NCI-H524 treated with DMSO at 0.1 percent for 48 hours (cell line): ENCODE measurements at places on chromosomes 16 and 17.
A peak's percentile ranks its signal among the peaks of the same experiment; 100 is the strongest.

- no peak for DNase-seq
These were observed 25.8 kb downstream of the PEMT start for GRCh38 chr17:17565471-17566339.

DNA sequence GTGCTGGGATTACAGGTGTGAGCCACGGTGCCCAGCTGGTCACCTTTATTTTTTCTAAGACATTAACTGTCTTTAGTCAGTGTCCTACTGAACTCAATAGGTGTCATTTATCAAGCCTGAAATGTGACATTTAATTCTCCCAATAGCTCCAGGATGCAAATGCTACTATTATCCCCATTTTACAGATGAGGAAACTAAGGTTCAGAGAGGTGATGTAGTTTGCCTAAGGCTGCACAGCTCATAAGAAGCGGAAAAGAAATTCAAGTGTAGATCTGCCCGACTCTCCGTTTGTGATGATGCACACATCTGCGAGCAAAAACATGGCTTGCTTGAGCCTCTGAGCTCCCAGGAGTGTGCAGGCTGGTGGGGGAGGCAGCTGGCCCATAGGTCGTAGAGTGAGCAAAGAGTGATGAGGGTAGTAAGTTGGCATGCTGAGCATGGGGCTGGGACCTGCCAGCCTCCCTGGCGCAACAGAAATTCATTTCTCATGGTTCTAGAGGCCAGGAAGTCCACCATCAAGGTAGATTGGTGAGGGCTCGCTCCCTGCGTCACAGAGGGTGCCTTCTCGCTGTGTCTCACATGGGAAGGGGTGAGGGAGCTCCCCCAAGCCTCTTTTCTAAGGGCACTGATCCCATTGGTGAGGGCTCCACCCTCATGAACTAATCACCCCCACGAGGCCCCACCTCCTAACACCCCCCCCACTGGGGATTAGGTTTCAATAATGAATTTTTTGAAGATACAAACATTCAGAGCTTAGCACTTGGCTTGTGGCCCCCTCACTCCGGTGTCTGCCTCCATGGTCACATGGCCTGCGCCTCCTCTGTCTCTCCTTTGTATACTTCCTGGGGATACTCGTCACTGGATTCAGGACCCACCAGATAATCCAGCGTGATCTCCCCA is 141.5 kb upstream of the PLCG2 start:
- no peak for DNase-seq

- no peak for DNase-seq
These were observed 204.8 kb downstream of the MRTFB start for GRCh38 chr16:14275934-14276333.

- DNase-seq = no peak
These were observed 8.9 kb downstream of the RHBDF2 start for GRCh38 chr17:76492123-76492988.

GRCh38 chr16:4414187-4414917 is 2.0 kb downstream of the CORO7 start:
- no peak for DNase-seq

DNA sequence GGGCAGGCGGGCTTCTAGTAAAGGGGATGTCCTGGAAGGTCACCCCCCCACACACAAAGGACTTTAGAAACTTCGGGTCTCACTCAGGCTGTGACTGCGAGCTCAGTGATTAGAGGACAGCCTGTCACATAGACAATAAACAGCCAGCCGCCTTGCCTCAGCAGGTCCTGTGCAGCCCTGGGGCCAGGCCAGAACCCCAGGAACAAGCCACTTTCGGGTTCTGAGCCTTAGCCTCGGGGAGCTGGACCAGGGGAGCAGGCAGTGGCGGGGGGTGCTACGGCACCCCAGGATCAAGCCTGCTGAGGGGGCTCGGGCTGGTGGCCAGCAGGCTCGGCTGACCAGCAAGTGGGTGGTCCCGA is 1.1 kb downstream of the GAS7 start:
- no peak for DNase-seq

GRCh38 chr16:2226245-2226793 is 2.9 kb downstream of the E4F1 start:
- no peak for DNase-seq

DNA sequence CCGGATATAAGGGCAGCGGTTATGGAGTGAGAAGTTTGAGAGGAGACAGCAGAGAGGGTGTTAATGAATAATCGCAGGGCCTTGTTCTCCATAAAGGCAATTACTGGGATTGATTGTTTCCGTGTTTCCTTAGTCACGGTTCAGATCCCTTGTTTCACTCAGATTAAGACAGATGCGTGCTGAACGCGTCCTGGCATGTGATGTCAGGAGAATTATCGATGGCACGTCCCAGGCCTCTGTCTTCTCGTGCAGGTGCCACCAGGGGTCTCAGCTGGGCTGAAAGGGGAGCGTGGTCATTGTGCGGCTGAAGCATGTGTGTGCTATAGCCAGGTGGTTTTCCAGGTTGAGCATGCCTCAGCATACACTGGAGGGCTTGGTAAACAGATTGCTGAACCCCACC is 142.4 kb upstream of the NOL11 start:
- peak; percentile 21 for DNase-seq

- no peak for DNase-seq
These were observed 40.9 kb upstream of the C16orf78 start for GRCh38 chr16:49332589-49333258.

GRCh38 chr16:83774066-83774465 is 33.7 kb upstream of the HSBP1 start:
- no peak for DNase-seq

DNA sequence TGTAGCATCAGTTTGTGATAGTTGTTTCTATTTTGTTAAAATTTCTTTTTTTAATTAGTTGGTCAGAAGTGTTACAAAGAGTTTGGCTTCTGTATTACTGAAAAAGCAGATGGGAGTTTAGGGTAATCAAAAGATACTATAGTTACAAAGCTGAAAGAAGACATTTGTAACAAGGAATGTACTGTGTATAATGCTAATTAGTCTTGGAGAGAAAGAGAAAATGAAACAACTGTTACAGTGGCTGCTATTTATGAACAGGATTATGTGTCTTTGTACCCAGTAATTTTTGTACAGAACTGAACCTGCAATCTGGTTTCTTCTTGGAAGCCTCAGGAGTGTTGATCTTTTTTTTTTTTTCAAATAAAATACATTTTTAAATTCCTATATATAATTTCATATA is 14.3 kb downstream of the GDPD1 start:
- no peak for DNase-seq

- DNase-seq = no peak
These were observed 23.1 kb downstream of the B9D1 start for GRCh38 chr17:19339341-19339815.

DNA sequence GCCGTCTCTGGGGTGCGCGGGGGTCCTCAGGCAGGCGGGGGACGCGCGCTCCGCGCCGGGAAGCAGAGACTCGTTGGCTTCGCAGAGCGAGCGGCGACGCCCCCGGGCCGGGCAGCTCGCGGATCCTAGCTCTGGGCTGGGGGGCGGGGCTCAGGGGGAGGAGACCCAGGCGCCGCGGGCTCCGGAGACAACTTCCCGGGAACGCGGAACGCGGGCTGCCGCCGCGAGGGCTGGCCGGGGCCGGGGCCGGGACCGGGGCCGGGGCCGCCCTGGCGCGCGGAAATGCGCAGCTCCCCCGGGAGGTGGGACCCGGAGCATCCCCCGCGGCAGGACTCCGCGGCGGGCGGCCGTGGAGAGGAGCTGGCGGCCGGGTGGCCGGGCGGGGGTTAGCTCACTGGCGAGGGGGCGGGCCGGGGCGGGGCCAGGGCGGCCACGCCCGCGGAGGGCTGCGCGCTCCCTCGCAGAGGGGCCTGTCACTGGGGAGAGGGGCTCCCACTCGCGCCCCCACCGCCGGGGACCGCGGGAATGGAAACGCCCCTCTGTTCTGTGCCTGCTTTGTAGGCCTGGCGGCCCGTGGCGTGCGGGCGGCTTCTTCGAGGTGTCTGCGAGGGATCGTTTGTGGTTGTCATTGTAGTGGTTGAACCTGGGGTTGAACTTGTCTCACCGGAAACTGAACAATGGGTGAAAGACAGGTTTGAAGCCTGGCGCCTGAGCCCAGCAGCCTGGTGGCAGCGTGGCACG is at the start of gene GAS7:
GAS7 (minus strand) TSS at position 98 of the 741 bp plus-strand sequence.
- no peak for DNase-seq

- DNase-seq = no peak
These were observed 74.7 kb upstream of the IRX3 start for GRCh38 chr16:54361246-54361645.

DNA sequence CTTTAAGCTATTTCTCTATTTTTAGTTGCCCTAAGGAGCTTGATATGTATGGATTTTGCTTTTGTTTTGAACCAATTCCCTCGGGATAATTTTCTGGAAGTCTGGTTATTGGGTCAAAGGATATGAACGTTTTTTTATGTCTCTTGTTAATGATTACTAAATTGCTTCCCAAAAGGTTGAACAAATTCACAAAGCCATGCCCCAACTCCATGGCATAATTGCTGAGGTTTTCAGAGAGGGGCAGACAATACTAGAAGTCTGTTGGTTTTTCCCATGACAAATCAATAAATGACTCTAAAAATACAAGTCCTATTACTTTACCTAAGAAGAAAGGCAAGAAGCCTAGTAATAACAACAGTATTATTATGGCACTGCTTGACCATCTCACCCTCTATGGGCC is 11.4 kb upstream of the AKAP1 start:
- no peak for DNase-seq

DNA sequence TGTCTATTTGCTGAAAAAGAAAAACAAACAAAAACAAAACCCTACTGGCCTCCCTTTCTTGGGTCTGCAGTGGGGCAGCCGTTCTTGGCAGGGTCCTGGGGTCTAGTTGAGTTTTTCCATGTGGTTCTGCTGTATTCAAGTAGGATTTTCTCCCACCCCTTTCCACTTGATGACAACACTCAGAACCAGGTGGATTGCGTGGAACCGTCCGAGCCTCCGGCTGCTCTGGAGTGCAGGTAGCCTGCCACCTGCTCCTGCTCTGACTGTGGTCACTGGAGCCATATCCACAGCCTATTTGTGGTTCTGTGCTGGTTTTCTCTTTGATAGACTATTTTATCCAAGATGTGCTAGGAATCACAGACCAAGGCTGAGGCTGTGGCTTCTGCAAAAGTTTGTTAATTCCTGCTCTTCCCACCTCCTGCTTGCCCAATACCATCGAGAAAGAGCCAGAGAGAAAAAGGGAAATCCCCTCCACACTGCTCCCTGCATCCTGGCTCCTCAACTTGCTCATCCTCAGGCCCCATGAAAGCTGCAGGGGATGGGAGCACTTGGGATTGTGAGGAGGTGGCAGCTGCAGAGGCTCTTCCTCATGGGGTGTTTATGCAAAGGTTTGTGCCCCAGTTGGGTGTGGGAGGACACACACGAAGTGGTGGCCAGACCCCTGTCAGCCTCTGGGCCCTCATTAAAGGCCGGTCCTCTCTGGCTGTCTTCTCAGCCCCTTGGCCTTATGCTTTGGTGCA is 377.8 kb upstream of the TNRC6C start:
- DNase-seq = no peak

GRCh38 chr16:56916571-56917403 is 15.2 kb upstream of the HERPUD1 start:
- no peak for DNase-seq

DNA sequence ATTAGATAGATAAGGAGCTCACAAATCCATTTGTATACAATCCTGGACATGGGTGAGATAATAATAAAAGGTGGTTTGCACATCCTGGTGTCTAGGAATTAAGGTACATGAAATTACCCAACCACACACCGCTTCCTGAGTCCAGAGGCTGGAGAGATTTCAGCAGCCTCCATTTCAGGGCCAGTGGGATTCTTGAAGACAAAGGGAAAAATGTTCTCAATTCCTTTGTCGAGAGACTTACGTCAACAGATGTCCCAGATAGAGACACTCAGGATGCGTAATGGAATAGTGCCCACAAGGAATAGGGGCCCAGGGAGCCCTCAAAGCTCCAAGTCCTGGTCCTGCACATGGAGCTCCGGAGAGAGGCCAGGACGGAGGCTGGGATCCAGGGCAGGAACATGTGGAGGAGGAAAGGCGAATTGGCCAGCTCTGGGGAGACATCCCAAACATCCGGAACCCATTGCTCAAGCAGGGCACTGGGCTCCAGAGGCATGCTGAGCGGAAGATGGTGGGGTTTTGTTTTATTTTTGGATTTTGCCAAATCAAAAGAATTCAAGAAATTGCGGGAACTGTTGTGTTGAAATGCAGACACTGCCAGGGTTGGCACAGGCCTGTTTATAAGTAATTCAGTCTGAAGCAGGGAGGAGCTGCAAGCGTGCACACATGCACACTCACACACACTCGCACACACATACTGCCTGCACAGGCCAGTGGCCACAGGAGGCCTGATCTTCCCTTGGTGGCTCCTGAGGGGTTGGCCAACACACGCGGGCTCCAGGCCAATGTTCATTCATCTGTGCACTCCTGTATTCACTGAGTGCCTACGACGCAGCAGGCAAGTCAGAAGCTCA is 97.2 kb downstream of the NOG start:
- DNase-seq = no peak

DNA sequence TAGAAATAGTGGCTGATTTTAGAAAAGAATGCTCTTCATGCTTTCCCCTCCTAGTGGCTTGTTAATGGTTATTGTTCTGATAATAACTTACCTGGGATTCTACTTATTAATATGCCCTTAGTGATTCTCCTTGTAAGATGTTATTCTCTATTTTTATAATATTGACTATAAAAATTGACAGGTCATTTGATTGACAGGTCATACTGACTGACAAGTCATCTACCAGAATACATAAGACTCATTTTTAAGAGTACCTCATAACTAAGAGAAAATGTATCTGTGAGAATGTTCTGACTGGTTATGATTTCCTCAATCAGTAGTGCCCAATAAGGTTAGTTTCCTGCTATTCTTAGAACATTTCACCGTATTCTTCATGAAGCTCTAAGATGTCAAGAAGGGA is 8.6 kb upstream of the COX10 start:
- DNase-seq = no peak

DNA sequence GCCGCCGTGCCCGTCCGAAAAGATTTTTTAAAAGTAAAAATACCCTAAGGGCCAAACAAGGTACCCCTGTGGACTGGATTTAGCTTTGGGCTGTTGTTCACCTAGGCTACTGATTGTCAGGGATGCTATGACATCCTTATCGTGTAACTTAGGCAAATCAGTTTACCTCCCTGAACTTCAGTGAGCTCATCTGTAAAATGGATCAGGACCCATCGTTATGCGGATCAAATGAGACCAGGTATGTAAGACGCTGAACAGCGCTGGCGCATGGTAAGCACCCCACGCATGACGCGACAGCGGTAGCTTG is 658 bp upstream of the ZNF771 start:
- DNase-seq = no peak

GRCh38 chr16:51801635-51802034 is 650.6 kb upstream of the SALL1 start:
- DNase-seq = no peak

DNA sequence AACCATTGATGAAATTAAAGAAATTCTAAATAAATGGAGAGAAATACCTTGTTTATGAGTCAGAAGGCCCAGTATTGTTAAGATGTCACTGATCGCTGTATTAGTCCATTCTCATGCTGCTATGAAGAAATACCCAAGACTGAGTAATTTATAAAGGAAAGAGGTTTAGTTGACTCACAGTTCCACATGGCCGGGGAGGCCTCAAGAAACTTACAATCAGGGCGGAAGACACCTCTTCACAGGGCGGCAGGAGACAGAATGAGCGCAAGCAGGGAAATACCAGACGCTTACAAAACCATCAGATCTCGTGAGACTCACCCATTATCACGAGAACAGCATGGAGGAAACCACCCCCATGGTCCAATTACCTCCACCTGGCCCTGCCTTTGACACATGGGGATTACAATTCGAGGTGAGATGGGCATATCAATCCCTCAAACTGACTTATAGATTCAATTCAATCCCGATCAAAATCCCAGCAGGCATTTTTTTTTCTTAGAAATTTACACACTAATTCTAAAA is 157.2 kb downstream of the ENGASE start:
- DNase-seq = no peak

GRCh38 chr17:64777415-64778239 is 115.5 kb upstream of the SMURF2 start:
- DNase-seq = peak; percentile 87
